ENCODE measurements at places on chromosomes 2 and 18.
A peak's percentile ranks its signal among the peaks of the same experiment; 100 is the strongest.

DNA sequence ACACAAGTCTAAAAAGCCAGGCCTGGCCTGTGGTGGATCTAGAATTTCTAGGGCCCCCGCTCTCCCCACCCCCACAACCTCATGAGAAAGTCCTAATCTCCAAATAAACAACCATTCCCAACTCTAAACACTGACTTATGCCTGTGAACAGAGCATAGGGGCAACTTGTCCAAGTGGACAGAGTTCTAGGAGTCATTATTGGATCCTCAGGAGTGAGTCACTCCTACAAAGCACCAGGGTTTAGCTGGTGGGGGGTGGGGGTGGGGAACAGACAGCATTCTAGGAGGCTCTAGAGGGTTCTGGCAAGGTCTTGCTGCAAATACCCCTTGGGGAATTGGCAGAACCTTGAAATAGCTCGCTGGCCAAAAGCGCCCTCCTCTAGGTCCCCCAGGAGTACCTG is 83.3 kb downstream of the ZCCHC2 start:
- no peak for DNase-seq

DNA sequence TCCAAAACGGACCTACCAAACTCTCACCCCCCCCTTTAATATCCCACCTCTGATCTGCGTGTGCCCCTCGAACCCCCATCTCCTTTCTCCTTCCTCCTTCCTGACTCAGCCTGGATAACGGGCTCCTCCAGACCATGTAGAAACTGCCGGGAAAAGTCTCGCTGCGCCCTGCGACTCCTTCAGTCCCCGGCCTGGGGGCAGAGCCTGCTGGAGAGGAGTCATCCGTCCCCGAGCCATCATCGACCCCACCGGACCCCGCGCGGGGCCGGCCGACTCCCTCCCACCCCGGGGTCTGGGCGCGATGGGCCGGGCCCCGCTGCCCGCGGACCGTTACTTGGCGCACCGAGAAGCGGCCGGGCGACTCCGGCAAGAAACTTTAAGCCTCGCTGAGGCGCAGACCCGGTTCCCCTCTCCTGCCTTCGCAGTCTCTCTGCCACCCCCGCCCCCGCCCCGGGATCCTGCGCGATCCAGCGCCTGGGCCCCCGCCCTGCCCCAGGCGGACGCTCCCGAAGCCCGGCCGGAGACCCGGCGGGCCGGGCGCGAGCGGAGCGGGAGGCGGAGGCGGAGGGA is 3.4 kb downstream of the ZEB2 start:
- DNase-seq: no peak

GRCh38 chr2:234595829-234596228 is 98.9 kb upstream of the ARL4C start:
- no peak for DNase-seq

GRCh38 chr2:230785346-230785745 is 72.7 kb downstream of the CAB39 start:
- no peak for DNase-seq

- DNase-seq: no peak
These were observed 342.6 kb upstream of the KLHL29 start for GRCh38 chr2:23042216-23042906.

DNA sequence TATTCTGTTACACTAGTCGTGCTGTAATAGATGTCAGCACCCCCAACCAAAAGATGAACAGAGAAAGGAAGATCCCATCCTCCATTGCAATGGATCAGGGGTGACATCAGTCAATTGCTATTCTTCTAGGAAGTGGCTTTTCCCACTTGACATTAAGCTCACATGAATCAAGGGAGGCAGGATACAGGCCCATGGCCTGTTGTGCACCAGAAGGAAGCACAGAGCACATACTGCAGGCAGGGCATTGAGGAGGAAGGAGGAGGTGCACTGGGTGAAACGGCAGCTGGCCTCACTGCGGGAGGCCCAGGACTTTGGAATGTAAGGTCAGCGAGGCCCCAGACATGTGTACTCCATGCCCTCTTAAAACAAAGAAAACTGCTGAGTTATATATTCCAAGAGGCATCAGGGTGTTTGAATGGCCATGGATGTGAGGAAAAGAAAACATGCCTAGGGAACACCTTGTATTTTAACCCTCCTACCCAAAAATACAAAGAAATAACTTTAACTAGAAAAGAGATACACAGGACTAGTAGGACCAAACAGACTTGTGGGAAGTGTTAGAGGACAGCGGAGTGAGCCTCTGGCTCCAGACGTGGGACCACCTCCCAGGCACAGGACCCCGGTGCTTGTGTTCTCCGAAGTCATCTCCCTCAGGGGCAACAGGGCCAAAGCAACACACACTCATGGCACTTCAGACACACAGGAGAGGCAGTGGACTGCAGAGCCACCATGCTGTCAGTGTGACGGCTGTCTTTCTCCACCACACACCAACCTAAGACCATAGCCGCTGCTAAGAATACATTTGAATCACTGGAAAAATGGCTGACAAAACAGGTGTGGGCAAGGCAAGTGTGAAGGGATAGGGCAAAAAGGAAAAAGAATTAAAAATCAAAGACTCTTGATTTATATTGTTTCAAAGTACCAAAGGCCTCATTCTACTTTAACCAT is 51.4 kb upstream of the RIOK3 start:
- DNase-seq: no peak

DNA sequence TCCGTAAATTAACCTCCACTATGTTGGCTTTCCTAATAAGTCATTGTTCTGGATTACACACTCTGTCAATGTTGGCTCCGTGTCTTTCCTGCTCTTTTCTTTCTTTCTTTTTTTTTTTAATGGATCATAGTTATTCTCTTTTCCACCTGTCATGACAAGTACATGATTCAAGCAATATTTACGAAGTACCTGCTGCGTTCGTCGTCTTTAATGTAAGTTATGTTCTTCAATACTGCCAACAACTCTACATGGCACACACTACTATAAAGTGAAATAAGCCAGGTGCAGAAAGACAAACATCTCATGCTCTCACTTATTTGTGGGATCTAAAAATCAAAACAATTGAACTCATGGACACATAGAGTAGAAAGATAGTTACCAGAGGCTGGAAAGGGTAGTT is 239.1 kb downstream of the SCG2 start:
- DNase-seq: no peak

DNA sequence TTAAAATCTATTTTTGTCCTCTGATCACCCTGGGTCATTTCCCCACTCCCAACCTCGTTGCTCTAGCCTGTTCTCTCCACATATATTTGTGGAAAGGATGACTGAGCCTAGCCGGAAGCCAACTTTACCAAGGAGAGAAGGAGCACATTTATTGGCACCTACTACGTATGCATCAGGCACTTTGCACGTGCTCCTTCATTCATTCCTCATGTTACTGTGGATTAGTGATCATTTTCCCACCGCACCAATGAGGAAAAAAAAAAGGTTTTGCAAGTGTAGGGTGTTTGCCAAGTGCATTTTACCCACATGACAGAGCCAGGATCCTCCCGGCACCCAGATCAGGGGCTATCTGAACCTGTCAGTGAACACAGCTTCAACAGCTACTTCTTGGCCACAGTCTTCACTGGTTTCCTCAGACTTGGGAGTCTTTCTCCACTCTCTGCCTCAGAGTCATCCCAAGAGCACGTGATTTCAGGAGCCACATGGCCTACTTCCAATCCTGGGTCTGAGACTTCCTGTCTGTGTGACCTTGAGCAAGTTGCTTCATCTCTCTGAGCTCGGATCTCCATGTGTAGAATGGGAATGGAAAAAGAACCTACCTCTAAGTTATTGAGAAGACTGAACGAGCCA is 1.9 kb upstream of the C1QL2 start:
- DNase-seq: no peak

DNA sequence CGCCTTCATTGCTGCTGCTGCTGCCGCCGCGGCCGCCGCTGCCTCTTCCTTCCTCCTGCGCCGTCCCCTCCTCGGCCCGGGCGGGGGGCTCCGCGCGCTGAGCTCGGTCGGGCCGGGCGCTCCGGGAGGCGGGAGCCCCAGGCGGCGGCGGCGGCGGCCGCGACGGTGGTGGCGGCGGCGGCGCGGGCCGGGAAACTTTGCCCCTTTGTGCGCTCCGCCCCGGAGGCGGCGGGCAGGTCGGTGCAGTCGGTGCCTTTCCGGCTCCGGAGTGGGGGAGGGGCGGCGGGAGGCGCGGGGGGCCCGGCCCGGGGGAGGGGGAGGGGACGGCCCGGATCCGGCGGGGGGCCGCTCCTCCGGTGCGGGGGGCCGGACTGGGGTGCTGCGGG is 205 bp downstream of the TET3 start:
- DNase-seq: peak; percentile 60

DNA sequence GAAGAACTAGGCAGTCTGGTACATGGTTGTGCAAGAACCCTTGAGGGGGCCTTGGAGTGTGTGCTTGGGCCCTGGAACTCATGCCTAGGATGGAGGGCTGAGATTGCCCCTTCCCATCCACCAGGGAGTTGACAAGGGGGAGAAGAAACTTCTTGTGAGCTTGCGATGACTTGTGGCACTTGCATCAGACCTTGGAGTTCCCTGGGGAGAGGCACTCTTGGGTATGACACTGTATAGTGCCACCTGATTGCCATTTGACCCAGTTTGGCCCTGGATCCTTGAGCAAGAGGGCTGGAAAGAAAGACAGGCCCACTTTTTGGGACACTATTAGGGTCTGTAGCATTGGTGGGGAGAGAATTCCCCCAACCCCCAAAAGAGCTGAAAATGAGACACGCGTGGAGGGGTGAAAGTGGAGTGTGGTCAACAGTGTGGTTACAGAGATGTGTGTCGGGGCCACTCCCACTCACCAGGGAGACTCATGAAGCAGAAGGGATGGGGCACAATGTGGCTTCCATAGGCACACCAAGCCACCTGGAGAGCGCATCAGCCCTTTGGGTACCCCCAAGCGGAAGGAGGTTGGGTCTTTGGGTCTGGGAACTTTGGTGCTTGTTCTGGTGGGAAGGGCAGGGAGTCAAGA is 101.3 kb downstream of the MSH2 start:
- no peak for DNase-seq

- no peak for DNase-seq
These were observed 8.0 kb downstream of the GATA6 start for GRCh38 chr18:22177327-22177871.

DNA sequence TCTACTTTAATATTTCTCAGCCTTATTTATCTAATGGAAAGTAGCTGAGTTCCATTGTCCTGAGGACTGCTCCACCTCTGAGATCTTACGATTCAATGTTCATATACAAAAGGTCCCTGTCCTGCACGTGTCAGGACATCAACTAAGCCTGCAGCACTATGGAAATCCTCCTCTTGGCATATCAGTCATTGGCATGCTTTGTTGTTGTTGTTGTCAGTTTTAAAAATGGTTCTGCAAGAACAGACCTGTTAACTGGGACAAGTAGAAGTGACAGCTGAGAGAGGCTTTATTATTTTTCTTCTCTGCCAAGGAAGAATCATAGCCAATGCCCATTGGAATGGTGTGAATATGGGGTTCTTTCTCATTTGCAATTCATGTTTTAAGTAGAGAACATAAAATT is 450.1 kb upstream of the PKDCC start:
- no peak for DNase-seq

- DNase-seq: no peak
These were observed 104.7 kb downstream of the TNS1 start for GRCh38 chr2:217897816-217898806.

DNA sequence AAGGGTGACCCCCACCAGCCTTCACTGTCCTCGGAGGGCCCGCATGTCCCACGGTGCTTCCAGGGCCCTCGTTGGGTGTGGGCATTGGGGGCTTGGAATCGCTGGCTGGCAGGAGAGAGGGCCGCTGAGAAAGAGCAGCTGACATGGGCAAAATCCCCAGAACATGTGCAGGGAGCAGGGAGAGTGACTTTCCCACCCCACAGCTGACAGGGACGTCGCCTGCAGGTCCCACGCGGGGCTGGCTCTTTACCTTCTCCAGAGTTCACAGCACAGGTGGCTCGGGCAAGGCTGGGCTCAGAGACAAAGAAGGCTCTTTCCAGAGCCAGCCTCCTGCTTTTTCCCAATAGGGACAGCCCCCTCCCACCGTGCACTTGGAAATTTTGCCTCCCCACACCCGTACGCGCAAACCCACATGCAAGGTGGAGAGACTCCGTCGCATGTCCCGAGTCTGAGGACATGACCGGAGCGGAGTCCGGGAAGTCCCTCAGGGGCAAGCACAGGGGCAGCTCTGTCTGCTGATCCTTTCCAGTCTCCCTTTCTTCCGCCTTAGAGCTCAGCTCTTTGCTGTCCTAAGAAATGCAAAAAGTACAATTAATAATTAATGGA is 370.2 kb upstream of the MYT1L start:
- DNase-seq: no peak

- no peak for DNase-seq
These were observed 120.0 kb upstream of the STK17B start for GRCh38 chr2:196291426-196291825.

DNA sequence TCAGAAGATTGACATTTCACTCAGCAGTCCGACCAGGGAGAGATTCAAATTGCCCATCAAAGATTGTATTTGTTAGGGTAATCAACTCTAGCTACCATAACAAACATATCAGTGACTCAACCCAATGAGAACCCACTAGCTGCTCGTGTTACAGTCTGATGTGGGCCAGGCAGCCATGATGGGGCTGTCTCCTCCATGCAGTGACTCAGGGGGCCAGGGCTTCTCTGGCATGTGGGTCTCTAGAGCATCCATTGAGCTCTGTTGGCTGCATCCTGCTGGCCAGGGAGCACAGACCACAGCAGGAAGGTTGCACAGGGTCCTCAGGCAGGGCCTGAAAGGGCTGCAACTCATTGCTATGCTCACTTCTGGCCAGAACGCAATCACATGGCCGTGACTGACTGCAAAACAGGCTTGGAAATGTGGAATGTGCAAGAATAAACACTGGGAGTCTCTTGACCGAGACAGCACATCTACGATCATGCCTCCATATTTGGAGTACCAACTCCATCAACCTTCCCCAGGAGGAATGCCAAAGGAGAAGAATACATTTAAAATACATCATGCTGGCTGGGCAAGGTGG is 216.8 kb downstream of the EIPR1 start:
- no peak for DNase-seq

DNA sequence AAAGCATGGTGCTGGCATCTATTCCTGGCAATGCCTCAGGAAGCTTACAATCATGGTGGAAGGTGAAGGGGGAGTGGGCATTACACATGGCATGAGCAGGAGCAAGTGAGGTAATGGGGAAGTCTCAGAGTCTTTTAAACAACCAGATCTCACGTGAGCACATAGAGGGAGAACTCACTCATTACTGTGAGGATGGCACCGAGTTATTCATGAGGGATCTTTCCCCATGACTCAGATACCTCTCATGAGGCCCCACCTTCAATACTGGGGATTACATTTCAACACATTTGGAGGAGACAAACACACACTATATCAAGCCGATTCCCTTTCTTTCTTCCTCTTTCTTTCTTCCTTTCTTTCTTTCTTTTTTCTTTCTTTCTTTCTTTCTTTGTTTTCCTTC is 47.9 kb upstream of the FANCL start:
- no peak for DNase-seq
